NCI-H1092 treated with DMSO at 0.1 percent for 48 hours (cell line): ENCODE measurements at places on chromosomes 16 and 17.
A peak's percentile ranks its signal among the peaks of the same experiment; 100 is the strongest.

DNA sequence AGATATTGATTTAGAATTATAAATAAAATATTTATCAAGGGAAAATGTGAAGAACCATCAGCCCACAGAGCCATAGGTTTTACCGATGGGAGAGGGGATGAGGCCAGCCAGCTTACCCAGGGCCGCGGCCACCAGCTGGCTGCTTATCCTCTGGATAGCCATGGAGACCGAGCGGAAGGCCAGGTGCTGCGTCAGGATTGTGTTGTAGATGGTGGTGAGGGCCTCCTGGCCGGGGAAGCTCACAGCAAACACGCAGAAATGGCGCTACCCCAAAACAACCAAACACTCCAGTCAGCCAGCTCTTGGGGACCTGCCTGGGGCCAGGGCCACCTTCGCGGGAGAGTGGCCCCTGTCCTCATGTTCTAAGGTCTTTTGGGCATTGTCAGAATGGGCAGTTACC, 97.8 kb downstream of the DNAH17 start:
- DNase-seq, result peak; percentile 26

- DNase-seq, result no peak
Observed at GRCh38 chr17:75433218-75433783, 23.1 kb upstream of the TMEM94 start.

DNA sequence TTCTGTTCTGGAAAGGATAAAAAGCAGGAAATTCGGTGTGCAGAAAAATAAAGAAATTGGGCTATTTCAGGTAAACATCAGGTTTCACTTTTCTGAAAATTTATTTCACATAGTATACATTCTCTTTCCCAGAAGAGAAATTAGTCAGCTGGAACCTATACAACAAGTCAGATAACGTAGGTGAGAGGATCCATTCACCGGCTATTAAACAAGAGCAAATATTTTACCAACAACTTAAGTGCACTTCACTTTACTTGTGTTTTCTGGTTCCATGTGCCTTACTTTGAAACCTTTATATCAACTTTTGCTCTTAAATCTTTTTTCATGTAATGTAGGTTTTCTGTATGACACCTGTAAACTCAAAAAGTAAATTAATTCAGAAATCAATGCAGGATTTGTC, 839.7 kb downstream of the CDH11 start:
- no peak for DNase-seq

DNA sequence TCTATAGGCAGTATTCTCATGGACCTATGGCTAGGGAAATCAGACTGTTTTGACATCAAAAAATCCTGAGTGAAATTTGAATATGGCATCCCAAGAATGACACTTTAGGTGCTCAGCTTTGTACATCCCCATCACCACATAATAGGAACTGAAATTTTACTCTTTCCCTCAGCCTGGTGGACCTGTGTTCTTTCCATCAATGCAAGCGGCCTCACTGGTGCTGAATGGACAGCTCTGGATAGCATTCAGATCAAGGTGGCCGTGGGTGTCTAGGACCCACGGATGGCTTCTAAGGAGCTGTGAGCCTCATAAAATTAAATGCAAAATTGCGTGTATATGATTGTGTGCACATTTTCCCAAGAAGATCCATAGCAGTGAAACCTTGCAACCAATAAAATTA, 152.6 kb downstream of the MAP2K6 start:
- no peak for DNase-seq

DNA sequence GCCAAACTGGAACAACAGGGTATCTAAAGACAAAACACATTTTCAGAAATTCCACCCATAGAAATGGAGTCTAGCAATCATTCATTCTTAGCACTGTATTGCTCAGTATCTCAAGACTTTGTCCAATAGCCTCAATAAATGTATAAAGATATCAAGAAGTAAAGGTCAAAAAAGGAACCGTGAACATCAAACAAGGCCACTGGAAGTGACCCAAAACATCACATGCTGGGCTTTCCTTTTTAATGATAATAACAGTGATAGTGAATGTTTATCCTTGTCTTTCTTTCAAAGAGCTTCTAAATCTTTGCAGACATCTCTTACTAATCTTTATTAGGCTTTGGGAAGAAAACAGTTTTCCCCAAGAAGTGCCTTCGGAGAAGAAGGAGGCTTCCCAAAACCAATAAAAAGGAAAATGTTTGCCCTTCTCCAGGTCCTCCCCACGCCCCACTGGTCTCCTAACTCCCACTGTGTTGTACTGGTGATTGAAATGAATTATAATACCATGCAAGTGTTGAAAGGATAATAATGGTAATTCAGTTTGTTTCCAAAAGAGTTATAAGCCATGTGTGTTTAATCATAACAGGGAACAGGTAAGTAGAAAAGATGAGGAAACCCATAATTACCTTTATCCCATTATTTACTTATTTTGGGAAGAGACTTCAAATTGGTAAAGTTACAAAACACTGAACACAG, 18.6 kb downstream of the RNF43 start:
- DNase-seq, result no peak

GRCh38 chr16:586645-587590, 2.9 kb upstream of the RAB40C start:
- no peak for DNase-seq

DNA sequence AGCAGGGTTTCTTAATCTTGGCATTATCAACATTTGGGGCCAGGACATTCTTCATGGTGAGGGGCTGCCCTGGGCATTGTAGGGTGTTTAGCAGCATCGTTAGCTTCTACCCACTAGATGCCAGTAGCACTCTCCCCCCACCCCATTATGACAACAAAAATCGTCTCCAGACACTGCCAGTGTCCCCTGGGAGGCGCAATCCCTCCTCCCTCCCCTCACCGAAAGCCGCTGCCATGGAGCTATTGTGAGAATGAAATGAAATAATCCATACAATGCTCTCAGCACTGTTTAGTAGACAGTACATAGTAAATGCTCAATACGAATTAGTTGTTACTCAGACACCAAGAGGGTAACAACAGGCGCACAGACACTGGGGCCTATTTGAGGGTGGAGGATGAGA, 502.9 kb downstream of the NPIPA7 start:
- no peak for DNase-seq
